ENCODE measurements at places on chromosomes 4 and X.

DNA sequence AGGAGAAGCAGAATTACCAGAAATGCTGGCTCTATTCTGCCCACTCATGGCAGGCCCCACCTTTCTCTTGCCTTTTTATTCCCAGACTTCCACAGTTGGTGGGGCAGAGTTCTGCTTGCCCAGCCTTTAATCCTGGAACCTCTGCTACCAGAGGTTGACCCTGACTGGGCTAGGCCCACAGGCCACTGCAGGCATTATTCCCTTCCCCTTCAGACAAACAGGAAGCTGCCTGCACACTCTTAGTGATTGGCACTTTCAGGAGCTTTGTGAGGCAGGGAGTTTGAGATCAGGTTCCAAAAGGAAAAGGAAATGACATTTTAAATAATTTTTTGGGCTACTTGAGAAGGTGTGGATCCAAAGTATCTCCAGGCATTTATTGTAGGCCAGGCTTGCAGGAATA is 18.8 kb downstream of the MSN start:
- no peak for DNase-seq

- no peak for DNase-seq
Observed at GRCh38 chr4:75696071-75696470, 22.9 kb upstream of the G3BP2 start.

DNA sequence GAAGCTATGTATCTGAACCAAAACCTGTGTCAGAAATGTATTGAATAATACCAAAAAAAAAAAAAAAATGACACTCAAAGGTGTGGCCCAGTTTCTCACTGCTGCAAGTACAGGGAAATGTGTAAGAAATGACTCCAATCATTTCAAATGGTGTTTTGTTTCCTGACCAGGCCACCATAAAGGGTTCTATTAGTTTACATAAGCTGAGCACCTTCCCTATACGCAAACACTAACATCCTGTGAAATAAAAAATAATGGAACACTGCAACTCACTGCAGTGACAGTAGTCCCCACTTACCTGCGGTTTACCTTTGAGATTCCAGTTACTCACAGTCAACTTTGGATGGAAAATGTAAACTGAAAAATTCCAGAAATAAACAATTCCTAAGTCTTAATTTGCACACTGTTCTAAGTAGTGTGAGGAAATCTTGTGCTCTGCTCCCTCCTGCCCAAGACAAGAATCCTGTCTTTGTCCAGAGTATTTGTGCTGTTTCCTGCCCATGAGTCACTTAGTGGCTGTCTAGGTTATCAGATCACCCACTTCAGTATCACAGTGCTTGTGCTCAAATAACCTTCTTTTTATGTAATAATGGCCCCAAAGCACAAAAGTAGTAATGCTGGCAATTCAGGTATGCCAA is 265.3 kb downstream of the RCHY1 start:
- peak; percentile 64 for DNase-seq

GRCh38 chr4:27861381-27861787 is 1000.7 kb downstream of the STIM2 start:
- DNase-seq = peak; percentile 83

DNA sequence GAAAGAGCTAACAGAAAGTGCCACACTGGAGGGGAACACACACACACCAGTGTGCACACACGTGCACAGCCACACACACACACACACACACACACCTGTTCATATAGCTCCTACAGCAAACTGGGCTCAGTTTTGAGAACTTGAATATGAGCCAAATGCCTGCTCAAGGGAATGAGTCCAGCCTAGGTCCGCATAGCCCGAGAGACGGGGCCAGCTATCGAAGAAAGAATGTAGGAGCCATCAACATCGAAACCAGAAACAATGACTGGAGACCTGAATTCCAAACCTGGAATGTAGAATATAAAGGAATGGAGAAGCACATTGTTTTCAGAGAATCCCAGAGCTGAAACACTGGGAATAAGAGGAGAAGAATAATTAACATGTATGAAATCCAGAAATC is 37.6 kb upstream of the ERVMER34-1 start:
- DNase-seq = peak; percentile 2

- peak; percentile 72 for DNase-seq
Observed at GRCh38 chr4:189202182-189202868, 738.3 kb upstream of the FRG1 start.

DNA sequence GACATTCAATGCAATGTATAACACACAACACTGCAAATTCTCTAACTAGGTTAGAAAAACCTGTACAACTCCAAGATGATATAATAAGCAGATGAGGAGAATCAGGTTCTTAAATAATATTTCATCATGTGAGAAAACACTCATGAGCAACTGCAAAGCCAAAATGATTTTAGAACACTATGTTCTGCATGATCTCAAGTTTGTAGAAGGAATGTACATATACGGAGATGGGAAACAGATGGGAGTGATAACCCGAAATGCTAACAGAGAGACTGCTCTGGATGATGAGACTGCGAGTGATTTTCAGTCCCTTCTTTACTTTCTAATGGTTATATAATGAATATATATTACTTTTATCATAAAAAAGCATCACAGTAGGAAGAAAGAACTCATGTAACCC is 80.9 kb downstream of the PCYT1B start:
- DNase-seq = no peak

DNA sequence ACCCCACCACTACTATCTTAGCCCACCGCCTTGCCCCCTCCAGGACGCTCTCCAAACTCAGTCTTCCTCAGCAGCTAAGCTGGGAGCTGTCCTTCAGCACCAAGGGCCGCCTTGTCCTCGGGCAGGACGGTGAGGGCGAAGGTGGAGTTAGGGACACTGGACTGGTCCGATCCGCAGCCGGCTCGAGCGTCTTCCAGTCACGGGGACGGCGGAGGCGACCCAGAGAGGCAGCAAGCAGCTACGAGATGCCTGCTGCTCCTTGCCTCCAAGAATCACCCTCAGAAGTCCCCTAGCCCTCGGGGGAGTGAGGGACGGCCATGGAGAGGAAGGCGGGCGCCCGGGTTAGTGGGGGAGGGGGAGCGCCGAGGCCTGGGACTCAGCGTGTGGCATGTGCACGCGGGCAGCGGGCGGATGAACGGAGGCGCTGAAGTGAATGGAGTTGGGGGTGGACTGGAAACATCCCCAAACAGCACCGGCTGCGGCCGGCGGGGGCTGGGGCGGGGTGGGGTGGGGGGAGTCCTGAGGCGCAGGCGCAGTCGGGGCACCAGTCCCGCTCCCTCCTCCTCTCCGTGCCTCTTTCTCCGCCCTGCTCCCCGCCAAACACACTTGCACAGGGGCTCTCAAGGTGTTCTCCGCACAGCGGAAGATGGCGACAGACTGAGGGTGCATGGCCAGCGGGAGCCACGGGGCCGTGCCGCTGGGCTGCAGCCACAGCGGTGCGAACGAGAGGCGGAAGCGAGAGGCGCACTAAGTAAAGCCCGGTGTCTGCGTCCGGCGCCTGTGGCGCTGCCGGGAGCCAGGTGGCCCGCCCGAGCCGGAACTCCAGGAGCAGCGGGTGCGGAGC is at the start of gene NALF2:
TSS of gene NALF2 (plus strand) at position 545 of the 844 bp plus-strand sequence. CDS start 957 bp downstream, outside the sequence.
- peak; percentile 49 for DNase-seq

- DNase-seq = no peak
Observed at GRCh38 chr4:16278178-16278577, 51.9 kb upstream of the TAPT1 start.

GRCh38 chr4:105624530-105624929 is 72.1 kb downstream of the ARHGEF38 start:
- DNase-seq = peak; percentile 34

DNA sequence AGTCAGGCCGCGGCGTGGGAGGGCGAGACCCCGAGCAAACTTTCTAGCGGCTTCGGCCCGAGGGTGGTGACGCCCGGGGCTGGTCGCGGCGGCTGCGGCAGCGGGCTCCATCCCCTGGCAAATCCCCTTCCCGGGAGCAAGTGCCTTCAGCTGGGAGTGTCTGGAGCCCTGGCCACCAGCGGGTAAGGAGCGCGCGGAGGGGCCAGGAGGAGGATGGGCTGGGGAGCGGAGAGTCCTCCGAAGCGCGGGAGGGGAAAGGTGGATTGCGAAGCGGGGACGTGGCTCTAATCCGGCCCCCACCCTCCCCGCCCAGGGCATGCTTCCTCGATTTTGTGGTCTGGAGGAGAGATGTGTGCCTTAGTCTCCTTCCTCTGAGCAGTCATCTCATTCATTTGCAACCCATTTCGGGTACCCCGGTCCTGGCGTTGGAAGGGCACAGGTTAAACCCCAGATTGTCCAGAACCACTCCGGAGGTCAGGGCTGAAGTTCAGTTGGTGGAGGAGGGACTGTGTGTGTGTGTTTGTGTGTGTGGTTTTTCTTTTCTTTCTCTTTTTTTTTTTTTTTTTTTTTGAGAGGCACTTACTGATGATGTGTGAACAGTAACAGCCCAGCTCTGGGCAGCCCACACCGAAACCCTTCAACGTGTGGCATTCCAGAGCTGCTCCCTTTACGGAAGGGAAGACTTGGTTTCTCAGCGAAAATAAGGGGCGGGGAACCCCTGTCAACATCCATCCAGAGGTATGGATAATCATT is 516 bp downstream of the SGMS2 start:
- peak; percentile 74 for DNase-seq

- DNase-seq = no peak
Observed at GRCh38 chr4:26821031-26821430, 39.6 kb upstream of the STIM2 start.

GRCh38 chr4:57270346-57270745 is 160.2 kb upstream of the IGFBP7 start:
- no peak for DNase-seq

GRCh38 chr4:164210377-164210776 is 543.6 kb upstream of the SMIM31 start:
- no peak for DNase-seq
